ENCODE measurements at places on chromosomes 6 and 20. TPM values are rescaled to one million over a fixed set of nuclear protein-coding genes. Genes with fewer than 3 reads are reported as not detected.

Gene TCP11
- not detected for total RNA-seq

GRCh38 chr20:45008521-45009049, 42.3 kb downstream of the STK4 start:
- no peaks in the 10 kb centered on the region for H3K27me3 ChIP-seq
- H3K27ac ChIP-seq = no peak overlapping the region
- no peak overlapping the region for H3K4me3 ChIP-seq
- H3K4me1 ChIP-seq = peaks cover 13% of the 10 kb centered on the region
- DNase-seq = no peak
- H3K36me3 ChIP-seq = peaks cover 6% of the 10 kb centered on the region

- H3K27me3 ChIP-seq = no peaks in the 10 kb centered on the region
- H3K4me3 ChIP-seq = no peak overlapping the region
- no peak for DNase-seq
- H3K36me3 ChIP-seq = no peaks in the 10 kb centered on the region
- H3K27ac ChIP-seq = no peak overlapping the region
- no peaks in the 10 kb centered on the region for H3K4me1 ChIP-seq
These were observed 144.1 kb downstream of the MRPL14 start for GRCh38 chr6:43983191-43983590.

GRCh38 chr6:104400844-104401243, 458.9 kb downstream of the HACE1 start:
- H3K4me3 ChIP-seq = no peak overlapping the region
- H3K36me3 ChIP-seq = no peaks in the 10 kb centered on the region
- DNase-seq = no peak
- H3K4me1 ChIP-seq = no peaks in the 10 kb centered on the region
- no peak overlapping the region for H3K27ac ChIP-seq

GRCh38 chr6:156801712-156802111, 24.5 kb downstream of the ARID1B start:
- no peaks in the 10 kb centered on the region for H3K4me1 ChIP-seq
- H3K27ac ChIP-seq = no peak overlapping the region
- no peak for DNase-seq
- H3K4me3 ChIP-seq = no peak overlapping the region
- H3K27me3 ChIP-seq = no peaks in the 10 kb centered on the region
- no peaks in the 10 kb centered on the region for H3K36me3 ChIP-seq

DNA sequence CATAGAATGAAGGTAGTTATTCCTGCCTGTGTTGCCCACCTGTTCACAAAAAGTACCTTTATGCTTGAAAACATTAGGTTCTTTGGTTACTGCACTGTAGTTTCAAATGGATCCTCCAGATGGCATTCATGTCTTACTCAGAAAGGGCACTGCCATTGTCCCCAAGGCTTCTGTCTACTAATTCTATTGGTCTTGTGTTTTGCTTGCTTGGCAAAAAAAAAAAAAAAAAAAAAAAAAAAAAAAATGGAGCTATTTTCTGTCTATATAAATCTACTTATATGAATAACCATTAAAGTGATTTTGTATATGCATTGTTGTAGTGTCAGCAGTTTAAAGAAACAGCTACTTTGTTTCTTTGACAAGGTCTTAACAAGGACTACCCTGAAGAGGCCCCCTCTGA, 12.7 kb upstream of the EFHC1 start:
- no peak overlapping the region for H3K27ac ChIP-seq
- no peak overlapping the region for H3K4me3 ChIP-seq
